ENCODE measurements at places on chromosomes 7 and 10.

DNA sequence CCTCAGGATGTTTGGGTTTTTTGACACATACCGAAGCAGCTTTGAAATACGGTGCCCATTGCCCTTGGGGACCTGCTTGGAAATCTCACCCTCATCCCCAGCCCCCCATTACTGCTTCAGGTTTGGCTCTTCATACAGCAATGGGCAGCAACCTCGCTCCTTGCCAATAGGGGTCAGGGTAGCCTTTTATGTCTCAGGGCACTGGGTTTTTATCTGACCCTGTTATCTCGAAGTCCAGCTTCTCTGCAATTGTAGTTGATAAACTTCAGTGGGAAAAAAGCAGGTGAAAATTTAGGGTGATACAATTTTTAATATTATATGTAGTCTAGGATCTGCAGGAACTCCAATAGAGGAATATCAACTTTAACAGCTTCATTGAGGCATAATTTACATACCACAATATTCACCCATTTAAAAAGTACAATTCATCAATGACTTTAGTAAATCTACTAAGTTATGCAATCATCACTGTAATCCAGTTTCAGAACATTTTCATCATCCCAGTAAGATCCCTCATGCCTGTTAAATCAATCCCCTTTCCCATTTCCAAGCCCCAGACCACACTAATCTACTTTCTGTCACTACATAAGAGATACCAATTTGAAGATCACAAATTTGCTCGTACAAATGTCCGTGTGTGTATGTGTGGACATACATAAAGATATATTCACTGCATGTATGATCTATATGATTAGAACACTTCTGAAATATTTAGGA is 386.2 kb downstream of the KCNMA1 start:
- DNase-seq, result no peak

- no peak for DNase-seq
These were observed 90.9 kb downstream of the TPST1 start for GRCh38 chr7:66296001-66296521.

GRCh38 chr10:10758306-10758705 is 259.4 kb upstream of the CELF2 start:
- DNase-seq, result no peak

GRCh38 chr7:132073920-132074589 is 502.2 kb downstream of the PLXNA4 start:
- DNase-seq, result no peak

GRCh38 chr10:124048371-124049290 is 44.8 kb downstream of the CHST15 start:
- no peak for DNase-seq

- no peak for DNase-seq
These were observed 1154.0 kb upstream of the CELF2 start for GRCh38 chr10:9863559-9864121.

DNA sequence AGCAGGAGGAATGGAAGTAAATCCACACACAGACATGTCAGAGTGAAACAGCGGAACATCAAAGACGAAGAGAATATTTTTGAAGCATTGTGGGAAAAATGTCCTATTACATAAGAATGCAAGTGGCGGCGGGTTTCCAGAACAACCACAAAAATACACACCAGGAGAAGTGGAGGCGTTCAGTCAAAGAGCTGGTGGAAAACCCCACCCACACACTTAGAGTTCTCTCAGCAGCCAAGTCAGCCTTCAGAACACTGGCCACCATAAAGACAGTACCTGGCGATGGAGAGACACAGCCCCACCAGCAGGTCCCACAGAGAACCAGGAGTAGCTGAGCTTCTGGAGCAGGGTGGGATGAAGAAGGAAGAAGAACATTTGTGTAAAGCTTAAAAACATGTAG is 23.7 kb downstream of the NKX6-2 start:
- DNase-seq, result no peak

GRCh38 chr10:124217906-124218804 is 124.8 kb upstream of the CHST15 start:
- no peak for DNase-seq

DNA sequence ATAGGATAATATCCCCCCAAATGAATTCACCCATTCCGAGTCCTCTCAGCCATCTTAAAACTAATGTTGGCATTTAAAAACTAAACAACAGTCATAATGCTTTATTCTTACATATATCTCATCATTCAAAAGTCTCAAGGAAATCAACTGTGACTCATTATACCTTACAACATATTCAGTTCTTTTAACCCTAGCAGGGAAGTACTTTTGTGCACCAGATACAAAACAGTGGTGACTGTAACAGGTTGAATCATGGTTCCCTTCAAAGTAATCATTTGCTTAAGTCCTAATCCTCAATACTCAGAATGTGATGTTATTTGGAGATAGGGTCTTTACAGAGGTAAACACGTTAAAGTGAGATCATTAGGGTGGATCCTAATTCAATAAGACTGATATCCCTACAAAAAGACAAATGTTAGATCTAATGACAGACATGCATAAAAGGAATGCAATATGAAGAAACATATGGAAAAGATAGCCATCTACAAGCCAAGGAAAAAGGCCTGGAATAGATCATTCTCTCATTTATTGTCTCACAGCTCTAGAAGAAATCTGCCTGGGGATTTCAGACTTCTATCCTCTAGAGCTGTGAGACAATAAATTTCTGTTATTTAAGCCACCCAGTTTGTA is 42.3 kb downstream of the RELN start:
- DNase-seq, result no peak

- no peak for DNase-seq
These were observed 62.6 kb downstream of the CACNB2 start for GRCh38 chr10:18202680-18203460.

- no peak for DNase-seq
These were observed 647.0 kb downstream of the KCNMA1 start for GRCh38 chr10:76990561-76990960.

GRCh38 chr10:106515206-106515790 is 649.2 kb downstream of the SORCS1 start:
- DNase-seq, result no peak

DNA sequence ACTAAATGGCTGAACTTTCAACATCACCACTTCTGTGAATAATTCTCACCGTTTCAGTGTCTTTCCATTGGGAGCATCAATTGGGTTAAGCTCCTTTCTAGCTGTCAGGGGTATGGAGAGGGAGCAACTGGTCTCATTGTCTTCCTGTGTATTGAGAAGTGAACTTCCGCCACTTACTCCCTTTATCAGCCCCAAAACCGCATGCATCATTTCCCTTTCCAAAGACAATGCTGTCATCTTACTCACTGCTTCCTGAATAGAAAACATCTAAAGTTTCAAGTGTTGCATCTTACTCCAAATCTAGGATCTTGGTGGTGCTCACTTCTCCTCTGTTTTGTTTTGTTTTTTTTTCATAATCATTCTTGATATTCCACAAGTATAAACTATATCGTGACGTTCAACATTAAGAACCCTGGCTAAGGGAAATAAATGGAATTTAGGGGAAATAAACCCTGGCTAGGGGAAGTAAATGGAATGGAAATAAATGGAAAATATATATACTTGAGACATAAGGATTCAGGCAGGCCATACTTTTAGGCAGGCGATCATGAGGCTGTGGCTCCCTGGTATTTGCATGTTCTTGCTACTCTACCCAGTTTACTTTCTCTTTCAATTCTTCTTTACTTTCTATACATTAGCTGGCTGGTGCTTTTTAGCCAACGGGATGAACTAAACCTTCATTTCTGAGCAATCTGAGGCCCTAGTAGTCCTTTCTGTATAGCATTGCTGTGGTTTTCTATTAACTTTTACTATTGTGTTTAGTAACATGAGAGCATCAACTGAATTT is 371.9 kb downstream of the BMPER start:
- DNase-seq, result peak; percentile 60

- DNase-seq, result no peak
These were observed 585.0 kb upstream of the MBL2 start for GRCh38 chr10:53357587-53357986.

GRCh38 chr7:4706384-4707216 is 24.5 kb downstream of the FOXK1 start:
- DNase-seq, result peak; percentile 76

DNA sequence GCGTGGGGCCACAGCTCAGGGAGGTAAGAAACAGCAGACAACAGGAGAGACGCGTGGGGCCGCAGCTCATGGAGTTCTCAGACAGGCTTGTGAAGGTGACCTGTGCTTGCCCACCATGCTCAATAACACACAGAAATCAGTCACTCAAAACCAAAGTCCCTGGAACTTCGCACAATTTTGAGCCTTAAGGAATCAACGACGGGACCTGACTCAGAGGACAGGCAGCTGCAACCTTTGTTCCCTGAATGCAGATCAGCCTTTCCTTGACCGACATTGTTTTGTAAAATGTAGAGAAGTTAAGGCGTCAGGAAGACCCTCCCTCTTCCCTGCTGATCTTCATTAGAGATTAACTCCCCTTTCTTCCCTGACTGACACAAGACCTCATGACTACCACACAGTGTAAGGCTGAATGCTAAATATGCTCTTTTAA is 8.5 kb upstream of the KNDC1 start:
- no peak for DNase-seq

DNA sequence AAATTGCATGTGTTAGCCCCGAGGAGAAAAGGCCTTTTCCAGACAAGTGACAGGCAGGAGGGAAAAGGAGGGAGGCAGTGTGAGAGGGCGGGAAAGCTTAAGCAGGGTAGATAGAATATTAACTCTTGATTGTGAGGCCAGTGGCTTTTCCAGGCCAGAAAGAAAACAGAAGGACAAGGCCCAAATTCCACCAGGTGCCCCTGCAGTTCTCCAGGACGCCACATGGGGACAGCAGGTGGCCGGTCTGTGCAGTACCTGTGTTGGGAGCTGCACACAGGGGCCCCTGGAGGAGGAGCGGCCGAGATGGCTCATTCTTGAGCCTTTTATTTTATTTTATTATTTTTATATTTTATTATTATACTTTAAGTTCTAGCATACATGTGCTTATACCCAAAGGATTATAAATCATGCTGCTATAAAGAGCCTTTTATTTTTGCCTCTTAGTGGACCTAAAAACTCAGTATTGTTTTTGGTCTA is 141.3 kb upstream of the KLF14 start:
- DNase-seq, result no peak

GRCh38 chr7:125877246-125877645 is 947.6 kb upstream of the POT1 start:
- no peak for DNase-seq

GRCh38 chr10:56975513-56975912 is 614.5 kb upstream of the ZWINT start:
- DNase-seq, result no peak

- DNase-seq, result no peak
These were observed 519 bp upstream of the RPP38 start for GRCh38 chr10:15096661-15097010.

DNA sequence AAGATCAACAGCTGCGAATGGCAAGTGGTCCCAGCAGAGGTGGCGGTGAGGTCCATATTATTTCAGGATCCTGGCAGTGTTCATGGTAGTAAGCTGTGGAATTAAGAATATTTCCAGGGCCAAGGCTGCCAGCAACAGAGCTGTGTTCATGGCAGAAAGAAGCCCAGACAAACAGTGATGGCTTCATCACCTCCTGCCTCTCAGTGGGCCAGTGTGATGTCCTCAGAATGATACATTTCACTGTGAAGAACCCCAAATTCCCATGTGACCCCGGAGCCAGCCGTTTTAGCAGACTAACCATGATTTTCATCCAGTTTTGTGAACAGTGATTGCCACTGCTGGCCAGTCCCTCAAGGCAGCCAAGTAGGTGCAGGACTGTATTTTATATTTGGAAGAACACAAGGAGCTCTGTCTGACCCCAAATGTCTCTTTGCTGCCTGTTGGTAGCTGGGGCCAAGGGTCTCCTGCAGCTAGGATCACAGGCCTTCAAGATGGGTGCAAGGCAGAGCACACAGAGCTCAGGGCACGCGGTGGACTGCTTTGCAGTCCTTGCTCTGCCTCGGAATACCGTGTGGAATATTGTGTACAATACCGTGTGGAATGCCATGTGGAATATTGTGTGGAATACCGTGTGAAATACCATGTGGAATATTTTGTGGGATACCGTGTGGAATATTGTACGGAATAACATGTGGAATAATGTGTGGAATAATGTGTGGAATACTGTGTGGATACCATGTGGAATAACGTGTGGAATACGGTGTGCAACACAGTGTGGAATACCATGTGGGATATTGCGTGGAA is 132.3 kb upstream of the CHST15 start:
- DNase-seq, result no peak

DNA sequence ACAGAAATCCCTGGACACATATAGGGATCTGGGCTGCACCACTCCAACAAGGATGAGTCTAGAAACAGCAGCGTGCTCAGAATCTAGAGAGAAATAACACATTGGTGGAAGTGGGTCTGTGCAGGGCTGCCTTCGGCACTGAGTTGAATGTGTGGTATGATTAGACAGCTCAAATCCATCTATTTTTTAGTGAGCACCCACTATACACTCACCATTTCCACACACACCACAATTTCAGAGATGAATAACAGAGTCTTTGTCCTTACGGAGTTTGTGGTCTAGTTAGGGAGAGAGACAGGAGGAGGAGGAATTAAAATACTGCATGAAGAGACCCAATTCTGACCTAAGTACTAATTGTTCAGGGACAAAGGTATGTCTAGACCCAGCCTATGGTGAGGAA is 44.2 kb downstream of the JAZF1 start:
- no peak for DNase-seq

DNA sequence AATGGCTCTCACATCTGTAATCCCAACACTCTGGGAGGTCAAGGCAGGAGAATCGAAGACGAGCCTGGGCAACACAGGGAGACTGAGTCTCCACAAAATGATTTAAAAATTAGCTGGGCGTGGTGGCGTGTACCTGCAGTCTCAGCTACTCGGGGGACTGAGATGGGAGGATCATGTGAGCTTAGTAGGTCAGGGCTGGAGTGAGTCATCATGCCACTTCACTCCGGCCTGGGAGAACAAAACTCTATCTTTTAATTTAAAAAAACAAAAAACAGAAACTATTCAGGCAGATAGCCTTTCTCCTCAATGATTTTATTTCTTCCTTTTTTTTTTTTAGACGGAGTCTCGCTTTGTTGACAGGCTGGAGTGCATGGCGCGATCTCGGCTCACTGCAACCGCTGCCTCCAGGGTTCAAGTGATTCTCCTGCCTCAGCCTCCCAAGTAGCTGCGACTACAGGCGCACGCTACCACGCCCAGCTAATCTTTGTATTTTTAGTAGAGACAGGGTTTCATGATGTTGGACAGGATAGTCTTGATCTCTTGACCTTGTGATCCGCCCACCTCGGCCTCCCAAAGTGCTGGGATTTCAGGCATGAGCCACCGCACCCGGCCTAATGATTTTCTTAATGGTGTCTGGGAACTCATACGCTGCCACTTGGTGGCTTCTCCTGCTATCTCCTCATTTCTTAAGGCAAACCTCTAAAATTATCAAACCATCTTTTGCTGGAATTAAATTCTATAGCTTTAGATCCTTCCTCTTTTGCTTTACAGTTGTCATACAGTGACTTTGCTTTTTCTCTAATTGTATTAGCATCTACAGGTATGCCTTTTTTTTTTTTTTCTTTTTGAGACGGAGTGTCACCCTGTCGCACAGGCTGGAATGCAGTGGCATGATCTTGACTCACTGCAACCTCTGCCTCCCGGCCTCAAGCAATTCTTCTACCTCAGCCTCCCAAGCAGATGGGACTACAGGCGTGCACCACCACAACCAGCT is 22.9 kb downstream of the SRPK2 start:
- no peak for DNase-seq

- DNase-seq, result no peak
These were observed 97.0 kb upstream of the SVIL start for GRCh38 chr10:29731760-29732159.

GRCh38 chr10:35650894-35651293 is 8.8 kb upstream of the FZD8 start:
- no peak for DNase-seq

GRCh38 chr10:128606055-128606454 is 479.8 kb upstream of the MKI67 start:
- DNase-seq, result no peak

GRCh38 chr7:129376076-129376777 is 58.0 kb upstream of the STRIP2 start:
- DNase-seq, result no peak
